Esophagus muscularis mucosa (tissue), 4 donors: ENCODE measurements at places on chromosomes 4 and X. TPM values are rescaled to one million over a fixed set of nuclear protein-coding genes. Genes with fewer than 3 reads are reported as not detected.

- H3K27ac ChIP-seq = no peak overlapping the region
- H3K4me1 ChIP-seq = no peaks in the 10 kb centered on the region
- no peaks in the 10 kb centered on the region for H3K36me3 ChIP-seq
- no peak overlapping the region for H3K4me3 ChIP-seq
These were observed 19.1 kb upstream of the ARX start for GRCh38 chrX:25034889-25035288.

GRCh38 chr4:184165291-184165690 lies 52.4 kb downstream of the ENPP6 start:
- no peaks in the 10 kb centered on the region for H3K36me3 ChIP-seq
- no peak overlapping the region for H3K4me3 ChIP-seq
- peak; percentile 64 for DNase-seq
- no peak overlapping the region for H3K27ac ChIP-seq

DNA sequence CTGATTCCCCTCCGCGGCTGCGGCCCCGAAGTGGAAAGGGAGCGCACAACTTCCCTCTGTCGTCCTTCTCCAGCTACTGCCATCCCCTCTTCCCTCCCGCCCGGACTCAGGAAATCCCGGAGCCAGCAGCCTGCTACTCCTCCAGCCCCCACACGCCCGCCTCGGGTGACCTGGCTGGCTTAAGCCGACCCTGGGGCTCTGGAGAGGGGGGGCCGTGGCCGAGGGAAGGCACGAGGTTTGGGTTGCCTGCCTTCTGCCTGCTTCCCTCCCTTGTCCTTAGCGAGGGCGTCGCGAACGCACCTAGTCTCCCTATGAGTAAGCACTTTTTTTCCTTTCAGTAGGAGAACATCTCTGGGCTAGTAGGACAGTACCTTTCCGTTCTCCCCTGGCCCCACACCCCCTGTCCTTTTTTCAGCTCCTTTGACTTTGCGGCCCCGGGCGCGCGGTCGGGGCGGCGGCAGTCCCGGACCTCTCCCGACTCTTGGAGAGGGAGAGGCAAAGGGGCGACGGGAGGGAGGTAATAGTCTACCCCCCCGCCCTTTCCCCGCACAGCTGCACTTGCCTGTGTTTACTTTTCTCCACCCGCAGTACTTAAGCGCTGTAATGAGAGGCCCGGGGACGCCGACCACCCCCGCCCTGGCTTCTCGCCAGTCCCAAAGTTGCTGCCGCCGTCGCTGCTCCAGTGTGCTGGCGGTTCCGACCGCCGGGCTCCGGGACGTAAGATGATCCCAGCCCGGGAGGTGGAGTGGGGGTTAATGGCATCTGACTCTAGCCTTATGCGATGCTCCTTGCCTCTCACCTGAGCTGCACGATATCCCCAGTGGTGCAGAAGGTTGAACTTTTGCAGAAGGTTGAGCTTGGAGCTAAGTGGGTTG lies 868 bp downstream of the PLS3 start:
- H3K36me3 ChIP-seq = no peaks in the 10 kb centered on the region
- H3K4me1 ChIP-seq = peaks cover 39% of the 10 kb centered on the region
- H3K27ac ChIP-seq = peak overlapping the region; percentile 92
- peak overlapping the region; percentile 76 for H3K4me3 ChIP-seq
- H3K27me3 ChIP-seq = peaks cover 9% of the 10 kb centered on the region

DNA sequence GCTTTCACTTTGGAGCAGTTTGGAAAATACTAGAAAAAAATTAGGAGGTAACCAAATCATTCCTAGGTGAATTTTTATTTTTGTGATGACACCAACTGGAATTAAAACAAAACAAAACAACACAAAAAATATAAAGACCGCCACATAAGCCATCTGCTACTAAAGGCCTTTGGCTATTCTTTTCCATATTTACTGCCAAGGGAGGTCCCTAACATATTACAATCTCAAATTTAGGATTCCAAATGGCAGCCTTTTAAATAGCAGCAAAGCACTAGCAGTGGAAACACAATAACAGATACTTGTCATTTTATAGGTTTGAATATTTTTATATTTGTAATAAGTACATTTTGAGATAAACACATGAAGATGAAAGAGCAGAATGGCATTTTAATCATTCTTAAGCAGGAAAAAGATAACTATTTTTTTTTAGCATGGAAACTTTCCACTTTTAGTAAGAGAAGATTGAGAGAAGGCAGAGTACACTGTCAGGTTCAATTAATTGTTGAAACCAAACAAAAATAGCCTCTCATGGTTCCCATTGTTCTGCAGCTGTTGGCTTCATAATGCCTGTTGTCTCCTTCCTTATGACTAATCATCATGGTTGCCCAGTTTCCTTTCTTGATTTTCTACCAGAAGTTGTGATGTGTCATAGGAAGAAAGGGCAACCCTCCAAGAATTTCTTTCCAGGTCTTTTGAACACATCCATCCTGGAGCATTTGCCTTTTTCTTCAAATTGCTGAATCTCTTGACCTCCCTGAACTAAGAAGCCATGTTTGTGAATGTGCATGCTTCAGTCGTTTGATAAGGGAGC lies 219.0 kb upstream of the EMCN start:
- H3K4me3 ChIP-seq = no peak overlapping the region
- H3K27ac ChIP-seq = peak overlapping the region; percentile 68
- no peaks in the 10 kb centered on the region for H3K36me3 ChIP-seq
- no peaks in the 10 kb centered on the region for H3K27me3 ChIP-seq
- no peaks in the 10 kb centered on the region for H3K4me1 ChIP-seq
- no peak for DNase-seq

DNA sequence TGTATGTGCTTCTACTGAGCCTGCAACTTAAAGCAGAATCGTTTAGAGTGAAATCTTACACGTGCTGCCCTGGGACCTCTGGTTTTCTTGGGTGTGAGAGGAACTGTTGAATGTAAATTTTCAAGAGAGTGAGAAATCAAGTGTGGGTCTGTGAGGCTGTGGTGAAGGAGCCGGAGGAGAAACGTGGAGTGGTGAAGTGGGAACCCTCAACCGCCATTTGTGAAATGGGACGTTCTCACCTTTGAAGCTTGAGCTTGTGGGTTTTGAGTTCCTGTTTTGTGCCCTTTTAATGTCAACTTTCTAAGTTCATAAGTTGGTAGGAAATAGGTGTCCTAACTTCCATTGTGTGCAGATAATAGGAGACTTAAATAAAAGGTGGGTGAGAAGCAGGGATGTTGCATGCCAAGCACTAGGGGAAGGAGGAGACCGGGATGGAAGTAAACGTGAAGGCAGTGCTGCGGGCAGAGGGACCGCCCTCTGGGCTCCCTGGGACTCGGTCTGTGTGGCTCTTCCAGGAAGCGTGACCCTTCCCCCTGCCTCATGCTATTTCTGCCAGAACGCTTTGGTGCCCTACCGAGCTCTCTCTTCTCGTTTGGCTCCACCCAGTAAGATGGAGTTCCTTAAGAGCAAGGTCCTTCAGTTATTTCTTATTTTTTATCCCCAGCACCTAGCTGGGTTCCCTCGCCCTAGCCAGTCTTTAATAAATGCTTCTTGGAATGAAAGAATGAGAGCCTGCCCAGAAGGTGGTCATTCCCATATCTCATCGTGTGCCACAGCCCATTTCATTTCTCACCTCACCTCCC lies 56.0 kb downstream of the TMEM131L start:
- H3K4me1 ChIP-seq = peaks cover 71% of the 10 kb centered on the region
- no peak for DNase-seq
- no peaks in the 10 kb centered on the region for H3K36me3 ChIP-seq

- H3K27ac ChIP-seq = peak overlapping the region; percentile 32
- H3K27me3 ChIP-seq = no peaks in the 10 kb centered on the region
- no peak overlapping the region for H3K4me3 ChIP-seq
- DNase-seq = no peak
- no peaks in the 10 kb centered on the region for H3K4me1 ChIP-seq
These were observed 4.1 kb downstream of the ENPEP start for GRCh38 chr4:110480031-110480549.

DNA sequence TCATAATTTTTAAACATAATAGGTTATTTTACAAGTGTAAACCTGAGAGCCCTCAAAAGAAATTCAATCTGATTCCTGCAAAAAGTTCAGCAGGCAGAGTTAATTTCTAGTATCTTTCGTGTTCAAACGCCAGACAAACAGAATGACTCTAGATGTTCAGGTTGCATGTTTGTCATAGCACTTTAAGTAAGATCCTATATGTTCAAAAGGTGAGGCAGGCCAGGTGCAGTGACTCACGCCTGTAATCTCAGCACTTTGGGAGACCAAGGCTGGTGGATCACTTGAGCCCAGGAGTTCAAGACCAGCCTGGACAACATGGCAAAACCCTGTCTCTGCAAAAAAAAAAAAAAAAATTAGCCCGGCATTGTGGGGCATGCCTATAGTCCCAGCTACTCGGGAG lies 1.1 kb upstream of the RASSF6 start:
- DNase-seq = no peak
- no peaks in the 10 kb centered on the region for H3K4me1 ChIP-seq
- no peaks in the 10 kb centered on the region for H3K36me3 ChIP-seq
- no peak overlapping the region for H3K4me3 ChIP-seq

GRCh38 chrX:118589227-118589626 lies 93.6 kb downstream of the DOCK11 start:
- no peaks in the 10 kb centered on the region for H3K4me1 ChIP-seq
- no peaks in the 10 kb centered on the region for H3K27me3 ChIP-seq
- H3K36me3 ChIP-seq = peaks cover 12% of the 10 kb centered on the region
- H3K4me3 ChIP-seq = no peak overlapping the region

- no peak overlapping the region for H3K4me3 ChIP-seq
- no peak overlapping the region for H3K27ac ChIP-seq
- no peaks in the 10 kb centered on the region for H3K4me1 ChIP-seq
These were observed 9.7 kb downstream of the SSR4 start for GRCh38 chrX:153804100-153804595.

- H3K27ac ChIP-seq = no peak overlapping the region
- no peak overlapping the region for H3K4me3 ChIP-seq
- peaks cover 21% of the 10 kb centered on the region for H3K4me1 ChIP-seq
- H3K27me3 ChIP-seq = no peaks in the 10 kb centered on the region
- H3K36me3 ChIP-seq = peaks cover 11% of the 10 kb centered on the region
These were observed 7.9 kb downstream of the HUWE1 start for GRCh38 chrX:53678667-53679066.

DNA sequence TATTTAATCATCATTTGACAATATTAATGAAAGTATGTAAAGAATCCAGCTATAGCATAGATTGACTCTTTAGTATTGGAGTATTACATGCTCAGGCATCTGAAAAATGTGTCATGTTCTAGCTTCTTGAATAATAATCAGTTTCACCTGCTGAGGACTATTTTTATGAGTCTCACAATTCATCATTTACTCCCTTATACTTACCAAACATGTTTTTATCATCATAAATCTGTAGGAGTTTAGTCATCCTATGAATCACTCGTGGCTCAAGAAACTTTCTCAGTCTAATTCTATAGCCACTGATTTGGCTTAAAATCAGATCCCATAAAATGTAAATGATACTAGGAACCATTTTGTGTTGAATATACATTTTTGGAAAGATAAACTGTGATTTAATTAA lies 1616.1 kb downstream of the C4orf33 start:
- no peaks in the 10 kb centered on the region for H3K4me1 ChIP-seq
- H3K36me3 ChIP-seq = no peaks in the 10 kb centered on the region
- no peak overlapping the region for H3K27ac ChIP-seq
- DNase-seq = no peak
- no peaks in the 10 kb centered on the region for H3K27me3 ChIP-seq
- H3K4me3 ChIP-seq = no peak overlapping the region

DNA sequence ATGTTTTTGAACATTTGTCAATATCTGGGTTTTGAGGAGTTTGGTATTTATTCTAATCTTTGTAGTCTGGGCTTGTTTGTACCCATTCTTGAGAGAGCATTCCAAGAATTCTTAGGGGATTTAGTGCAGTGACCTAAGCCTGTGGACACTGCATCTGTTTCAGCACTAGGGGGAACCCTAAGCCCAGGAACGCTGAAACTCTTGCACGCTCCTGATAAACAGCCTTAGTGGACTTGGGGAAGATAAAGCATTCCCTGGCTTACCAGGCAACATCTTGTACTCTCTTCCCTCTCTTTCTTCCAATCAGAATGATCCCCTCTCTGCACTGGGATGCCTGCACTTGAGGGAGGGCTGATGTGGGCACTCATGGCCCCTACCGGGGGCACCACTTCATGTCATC lies 654.9 kb upstream of the HTR2C start:
- H3K36me3 ChIP-seq = no peaks in the 10 kb centered on the region
- H3K27ac ChIP-seq = no peak overlapping the region
- H3K27me3 ChIP-seq = no peaks in the 10 kb centered on the region
- H3K4me3 ChIP-seq = no peak overlapping the region

DNA sequence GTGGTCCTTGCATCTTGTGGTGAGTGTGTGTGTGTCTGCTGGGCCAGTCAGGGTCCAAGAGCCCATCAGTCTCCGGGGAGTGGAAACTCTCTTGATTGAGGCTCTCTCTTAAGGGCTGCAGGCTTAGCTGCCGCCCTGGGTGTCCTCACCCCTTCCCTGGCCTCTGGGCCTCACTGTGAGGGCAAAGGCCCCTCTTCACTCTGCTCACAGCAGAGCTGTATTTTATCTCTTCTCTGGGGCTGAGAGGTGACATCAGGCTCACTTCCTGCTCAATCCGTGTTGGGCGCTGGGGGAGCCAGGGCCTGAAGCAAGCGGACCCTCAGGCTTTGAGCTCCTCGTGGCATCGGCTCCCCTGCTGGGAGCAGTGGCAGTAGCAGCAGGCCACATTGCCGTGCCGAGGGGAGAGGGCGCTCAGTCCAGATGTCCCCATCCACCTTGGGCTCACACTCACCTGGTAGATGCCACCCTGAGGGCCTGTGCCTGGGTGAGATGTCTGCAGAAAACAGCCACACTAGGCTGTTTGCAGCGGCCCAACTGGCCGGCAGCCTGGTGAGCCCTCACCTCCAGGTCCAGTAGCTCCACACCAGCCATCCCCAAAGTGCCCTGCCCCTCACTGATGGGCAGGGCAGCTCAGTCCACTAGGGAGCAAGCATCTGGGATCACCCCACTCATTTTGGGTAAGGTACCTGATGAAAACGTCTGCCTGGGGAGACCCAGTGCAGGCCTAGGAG lies 24.7 kb upstream of the PRPS1 start:
- H3K4me1 ChIP-seq = no peaks in the 10 kb centered on the region
- no peaks in the 10 kb centered on the region for H3K36me3 ChIP-seq
- DNase-seq = no peak

DNA sequence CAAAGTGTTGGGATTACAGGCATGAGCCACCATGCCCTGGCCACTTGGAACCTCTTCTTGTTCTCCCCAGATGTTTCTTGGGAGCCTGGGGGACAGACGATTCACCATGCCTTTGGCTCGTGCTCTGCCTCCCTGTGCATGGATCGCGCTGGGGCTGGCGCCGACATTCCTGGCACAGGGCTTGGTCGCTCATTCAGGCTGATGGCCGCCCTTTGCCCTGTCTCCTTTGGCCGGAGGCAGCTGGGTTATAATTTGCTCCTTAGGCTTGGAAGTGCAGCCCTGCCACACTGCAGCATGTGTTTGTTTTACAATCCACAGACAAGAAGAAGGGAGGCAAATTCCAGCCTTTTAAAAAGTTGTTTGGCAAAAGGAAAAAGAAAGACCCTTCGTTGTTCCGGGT lies 115.3 kb downstream of the AASDH start:
- no peak for DNase-seq
- H3K4me3 ChIP-seq = no peak overlapping the region
- H3K27ac ChIP-seq = no peak overlapping the region
- no peaks in the 10 kb centered on the region for H3K27me3 ChIP-seq
- no peaks in the 10 kb centered on the region for H3K36me3 ChIP-seq

GRCh38 chrX:2608638-2609430 lies 82.3 kb upstream of the CD99 start:
- H3K4me3 ChIP-seq = peak overlapping the region; percentile 78
- H3K27ac ChIP-seq = peak overlapping the region; percentile 85

GRCh38 chr4:147864607-147865006 lies 132.7 kb downstream of the ARHGAP10 start:
- no peaks in the 10 kb centered on the region for H3K27me3 ChIP-seq
- H3K4me1 ChIP-seq = peaks cover 67% of the 10 kb centered on the region
- no peak overlapping the region for H3K4me3 ChIP-seq
- H3K36me3 ChIP-seq = peaks cover 46% of the 10 kb centered on the region

UCP1 gene
- total RNA-seq = not detected

PLP1 gene
- total RNA-seq = 29.2 TPM

PLAC1 gene
- total RNA-seq = not detected

SSX2B gene
- not detected for total RNA-seq

SMIM10L2A gene
- total RNA-seq = 0.99 TPM
